ENCODE measurements at places on chromosomes 12 and 14.

DNA sequence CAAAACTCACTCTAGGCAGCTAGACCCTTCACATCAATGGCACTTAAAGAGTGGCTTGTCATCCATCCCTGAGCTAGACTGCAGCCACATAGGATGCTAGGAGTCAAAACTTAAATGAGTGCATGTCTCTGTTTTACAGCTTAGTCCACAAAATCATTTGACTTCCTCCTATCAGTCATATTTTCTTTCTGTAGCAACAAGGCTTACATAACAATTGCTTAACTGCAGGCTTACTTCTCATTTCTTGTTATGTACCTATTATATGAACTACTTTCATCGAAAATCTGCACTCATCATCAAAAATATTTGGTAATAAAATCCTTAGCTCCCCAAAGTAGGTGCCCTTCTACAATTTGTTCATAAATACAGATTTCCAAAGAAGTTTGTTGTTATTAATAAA lies 30.1 kb downstream of the CLEC1A start:
- no peak for ATAC-seq

DNA sequence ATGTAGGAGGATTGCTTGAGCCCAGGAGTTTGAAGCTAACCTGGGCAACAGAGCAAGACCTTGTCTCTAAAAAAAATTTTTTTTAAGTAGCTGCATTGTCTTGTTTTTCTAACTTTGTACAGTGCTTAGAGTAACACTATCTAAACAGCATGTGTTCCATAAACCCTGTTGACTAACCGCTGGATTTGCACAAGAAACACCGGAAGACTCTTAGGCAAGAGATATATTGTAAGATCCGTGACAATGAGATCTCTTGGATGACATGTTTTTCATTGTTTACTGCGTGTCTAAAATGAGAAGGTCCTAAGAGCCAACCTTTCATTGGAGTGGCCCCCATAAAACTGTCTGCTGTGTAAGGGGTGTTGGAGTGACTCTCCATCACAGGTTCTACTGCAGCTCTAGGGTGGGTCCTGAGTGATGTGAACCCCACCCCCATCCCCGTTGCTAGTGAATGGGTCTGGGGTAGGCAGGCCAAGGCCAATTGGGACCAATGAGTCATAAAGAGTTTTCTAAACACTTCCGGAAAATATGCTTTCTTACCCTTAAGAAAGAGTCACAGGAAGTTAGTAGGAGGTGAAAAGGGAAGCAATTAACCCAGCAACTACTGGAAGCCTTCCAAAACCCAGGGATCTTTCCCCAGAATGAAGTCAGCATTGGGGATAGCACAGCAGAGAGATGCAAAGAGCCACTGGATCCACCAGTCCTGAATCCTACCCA lies 24.3 kb upstream of the PCNX1 start:
- no peak for ATAC-seq

- no peak for ATAC-seq
Observed at GRCh38 chr12:4424422-4424821, 21.2 kb downstream of the FGF6 start.

DNA sequence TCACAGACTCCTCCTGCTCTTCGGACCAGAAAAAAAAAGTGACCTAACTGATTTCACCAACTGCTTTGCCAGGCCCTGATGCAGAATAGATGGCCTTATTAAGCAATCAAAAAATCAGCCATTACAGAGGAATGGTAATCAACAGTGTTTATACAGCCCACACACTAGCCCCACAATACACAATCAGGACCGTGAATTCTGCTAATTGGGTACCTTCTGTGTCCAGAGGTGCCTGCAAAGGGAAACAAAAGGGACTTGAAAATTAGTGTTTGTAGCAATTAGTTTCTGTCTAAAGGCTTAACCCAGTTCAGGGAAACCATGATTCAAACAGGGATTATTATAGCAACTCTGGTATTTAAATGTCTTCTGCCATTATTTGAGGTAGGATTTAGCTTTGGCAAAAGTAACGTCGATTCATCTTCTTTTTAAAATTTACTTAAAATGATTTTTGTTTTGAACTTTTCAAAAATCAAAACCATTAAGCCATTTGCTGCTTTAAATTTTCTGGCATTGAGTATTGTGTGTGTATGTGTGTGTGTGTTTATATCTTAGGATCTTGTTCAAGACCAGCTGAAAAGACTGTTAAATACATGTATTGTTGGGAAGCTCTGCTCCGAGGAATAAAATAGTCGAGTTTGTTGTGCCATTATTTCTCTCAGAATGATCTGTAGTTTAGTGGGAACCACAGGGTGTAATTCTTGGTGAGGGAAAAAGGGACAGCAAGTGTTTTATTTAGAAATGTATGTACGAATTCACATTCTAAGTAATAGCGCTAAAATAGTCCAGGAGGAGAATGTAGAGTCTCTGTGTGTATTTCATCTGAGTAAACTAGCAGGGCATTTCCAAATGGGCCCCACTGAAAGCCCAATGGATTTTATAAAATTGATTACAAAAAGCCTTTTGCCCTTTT lies 156.1 kb downstream of the PTCSC3 start:
- ATAC-seq = no peak

GRCh38 chr14:96053600-96054381 lies 14.6 kb downstream of the C14orf132 start:
- no peak for ATAC-seq

DNA sequence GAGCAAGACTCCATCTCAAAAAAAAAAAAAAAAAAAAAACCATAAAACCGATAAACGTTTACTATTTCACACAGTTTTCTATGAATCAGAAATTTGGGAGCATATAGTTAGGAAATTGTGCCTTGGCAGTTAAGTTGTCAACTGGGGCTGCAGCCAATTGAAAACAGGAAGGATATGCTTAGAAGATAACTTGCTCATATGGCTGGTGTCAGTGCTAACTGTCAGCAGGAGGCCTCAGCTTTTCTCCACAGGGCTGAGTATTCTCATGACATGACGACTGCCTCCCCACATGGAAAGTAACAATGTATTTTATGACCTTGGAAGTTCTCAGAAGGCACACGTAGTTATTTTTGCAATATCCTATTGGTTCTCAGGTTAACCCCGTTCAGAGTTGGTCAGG lies 29.6 kb upstream of the OR5AU1 start:
- no peak for ATAC-seq

- no peak for ATAC-seq
Observed at GRCh38 chr14:31592631-31593030, 31.4 kb downstream of the NUBPL start.

All from activated T-helper 17 cell treated with anti-CD3 and anti-CD28 coated beads, Interleukin-2, amount 50 U/mL, for 72 hours (primary cell).